NCI-H345 (cell line): ENCODE measurements at places on chromosomes 5 and 9.
A peak's percentile ranks its signal among the peaks of the same experiment; 100 is the strongest.

GRCh38 chr5:44603496-44604272 is 205.1 kb upstream of the MRPS30 start:
- no peak for DNase-seq

DNA sequence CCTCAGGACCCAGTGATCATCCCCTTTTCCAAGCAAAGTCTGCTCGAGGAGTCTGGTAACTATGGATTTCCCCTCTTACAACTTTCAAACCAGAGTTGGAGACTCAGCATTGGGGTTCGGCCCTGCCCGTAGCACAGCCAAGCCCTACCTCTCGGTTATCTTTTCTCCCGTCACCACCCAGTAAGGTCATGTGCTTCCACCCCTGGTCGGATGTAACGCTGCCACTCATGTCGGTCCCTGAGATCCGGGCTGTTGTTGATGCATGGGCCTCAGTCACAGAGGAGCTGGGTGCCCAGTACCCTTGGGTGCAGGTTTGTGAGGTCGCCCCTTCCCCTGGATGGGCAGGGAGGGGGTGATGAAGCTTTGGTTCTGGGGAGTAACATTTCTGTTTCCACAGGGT is 1.2 kb downstream of the GALT start:
- no peak for DNase-seq

- DNase-seq = peak; percentile 1
These were observed 184.8 kb downstream of the KIAA0825 start for GRCh38 chr5:94433397-94434163.

- no peak for DNase-seq
These were observed 3.6 kb downstream of the FBXO38 start for GRCh38 chr5:148387325-148387724.

DNA sequence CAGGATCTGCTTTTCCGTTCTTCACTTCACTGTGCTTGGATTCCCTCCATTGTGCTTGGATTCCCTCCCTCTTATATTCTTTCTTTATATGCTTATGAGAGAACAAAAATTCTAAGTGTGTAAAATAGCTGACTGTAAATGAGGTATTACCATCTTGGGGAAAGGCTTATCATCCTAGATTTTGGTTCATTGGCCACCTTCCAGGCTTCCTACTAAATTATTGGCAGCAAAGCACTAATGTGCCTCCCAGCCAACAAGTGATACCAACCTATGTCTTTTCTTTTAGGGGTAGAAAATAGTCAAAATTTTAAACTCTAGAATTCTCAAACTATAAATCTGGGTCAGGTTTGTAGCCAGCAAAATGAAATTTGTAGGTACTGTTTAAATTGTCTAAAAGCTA is 52.7 kb downstream of the NDUFAF2 start:
- DNase-seq = no peak

GRCh38 chr9:35729101-35729500 is 2.9 kb downstream of the TLN1 start:
- DNase-seq = no peak

GRCh38 chr9:101592788-101593187 is 2.0 kb downstream of the PPP3R2 start:
- DNase-seq = no peak

DNA sequence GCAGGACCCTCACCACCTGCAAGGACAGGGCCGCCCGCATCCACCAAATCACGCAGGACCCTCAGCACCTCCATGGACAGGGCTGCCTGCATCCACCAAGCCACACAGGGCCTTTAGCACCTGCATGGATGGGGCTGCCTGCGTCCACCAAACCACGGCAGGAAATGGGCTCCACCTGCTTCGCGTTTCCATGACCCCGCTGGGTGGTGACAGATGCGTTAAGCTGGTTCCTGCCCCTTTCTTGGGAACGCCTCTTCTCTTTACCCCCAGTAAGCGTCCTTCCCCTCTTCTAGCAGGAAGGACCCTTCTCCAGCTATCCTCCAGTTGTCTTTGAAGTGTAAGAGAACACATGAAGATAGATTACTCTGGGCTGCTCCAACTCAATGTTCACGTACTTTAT is 13.5 kb downstream of the FBP1 start:
- DNase-seq = no peak

DNA sequence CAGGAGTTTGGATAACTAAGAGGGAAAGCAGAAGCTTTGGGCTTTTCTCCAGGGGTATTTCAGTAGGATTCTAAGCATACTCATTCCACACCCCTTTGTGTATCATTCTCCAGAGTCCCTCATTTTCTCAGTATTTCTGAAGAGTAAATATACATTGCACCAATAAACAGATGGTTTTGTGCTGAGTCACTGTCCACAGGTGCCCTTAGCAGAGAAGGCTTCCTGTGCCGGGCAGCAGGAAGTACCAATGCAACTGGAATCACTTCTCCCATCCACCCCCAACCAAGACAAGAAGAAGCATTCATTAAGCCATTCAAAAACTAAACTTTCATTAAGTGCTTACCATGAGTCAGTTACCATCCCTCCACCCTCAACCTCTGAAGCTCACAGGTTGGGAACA is 3.6 kb upstream of the CCNJL start:
- DNase-seq = peak; percentile 14

- no peak for DNase-seq
These were observed 5.9 kb upstream of the PRKACG start for GRCh38 chr9:69019808-69020207.

DNA sequence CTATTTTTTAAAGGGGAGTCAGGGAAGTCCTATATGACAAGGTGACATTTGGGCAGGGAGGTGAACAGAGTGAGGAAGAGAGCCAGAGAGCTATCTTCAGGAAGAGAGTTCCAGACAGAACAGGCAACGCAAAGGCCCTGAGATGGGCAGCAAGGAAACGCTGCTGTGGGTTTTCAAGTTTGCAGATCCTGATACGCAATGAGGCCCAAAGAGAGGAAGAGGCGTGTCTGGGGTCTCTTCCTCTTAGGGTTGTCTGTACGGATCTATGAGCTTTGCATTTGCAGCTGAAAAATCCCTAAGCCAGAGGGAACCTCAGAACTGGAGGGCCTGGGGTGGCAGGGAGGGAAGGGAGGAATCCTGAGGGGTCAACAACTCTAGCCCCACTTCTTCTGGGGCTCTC is 13.6 kb downstream of the FAT2 start:
- no peak for DNase-seq

GRCh38 chr5:50763846-50764245 is 97.4 kb downstream of the PARP8 start:
- no peak for DNase-seq

- DNase-seq = peak; percentile 21
These were observed 1.2 kb downstream of the PRRT1B start for GRCh38 chr9:131546336-131547084.

GRCh38 chr9:97559111-97559514 is 57.6 kb downstream of the TMOD1 start:
- no peak for DNase-seq

- no peak for DNase-seq
These were observed 24.4 kb downstream of the HNRNPH1 start for GRCh38 chr5:179599100-179599499.

- DNase-seq = no peak
These were observed 291.6 kb upstream of the C9orf72 start for GRCh38 chr9:27864644-27865438.

DNA sequence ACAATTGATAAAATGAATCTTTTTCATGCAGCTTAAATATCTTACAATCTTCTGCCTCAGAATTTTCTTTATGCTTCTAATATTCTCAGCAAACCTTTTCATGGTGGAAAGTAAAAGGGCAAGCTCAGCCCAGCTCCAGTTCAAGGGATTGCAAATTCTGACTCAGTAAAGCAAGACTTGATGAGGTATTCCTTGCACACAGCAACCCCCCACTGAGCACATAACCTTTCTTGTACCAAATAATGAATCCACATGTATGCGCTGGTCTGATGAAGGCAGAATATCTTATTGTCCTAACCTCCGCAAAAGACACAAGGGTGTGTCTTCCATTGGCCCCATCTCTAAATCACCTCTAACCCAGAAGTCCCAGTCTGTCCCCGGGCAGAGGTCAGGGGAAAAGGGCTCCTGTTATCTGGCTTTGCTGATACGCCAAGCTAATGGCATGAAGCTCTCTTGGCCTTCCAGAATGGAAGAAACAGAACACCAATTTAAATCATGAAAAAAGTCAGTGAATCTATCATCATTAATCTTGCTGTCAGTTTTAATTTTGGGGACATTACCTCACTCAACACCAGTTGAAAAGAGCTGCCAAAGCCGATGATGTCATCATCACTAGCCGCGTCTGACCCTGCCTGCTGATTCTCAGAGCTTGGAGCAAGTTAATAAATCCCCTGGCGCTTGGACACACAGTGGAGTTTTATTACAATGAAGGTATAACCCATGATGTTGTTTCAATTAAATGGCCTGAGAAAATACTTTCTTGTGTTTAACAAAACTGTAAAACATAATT is 592.5 kb upstream of the CLINT1 start:
- DNase-seq = no peak

DNA sequence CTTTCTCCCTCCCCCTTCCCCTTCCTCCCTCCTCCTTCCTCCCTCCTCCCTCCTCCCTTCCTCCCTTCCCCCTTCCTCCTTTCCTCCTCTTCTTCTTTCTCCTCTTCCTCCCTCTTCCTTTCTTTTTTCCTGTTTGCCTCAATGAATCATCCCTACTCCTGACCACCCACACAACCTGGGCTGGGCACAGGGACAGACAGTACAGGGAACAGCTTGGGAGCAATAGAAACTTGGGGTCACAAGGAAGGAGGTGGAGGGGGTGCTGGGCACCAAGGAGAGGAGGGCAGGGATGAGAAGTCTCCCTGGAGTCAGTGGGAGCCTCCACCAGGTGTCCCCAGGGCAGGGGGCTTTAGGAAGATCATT is 5.0 kb downstream of the TTC16 start:
- DNase-seq = no peak

GRCh38 chr5:169615561-169615960 is 21.5 kb upstream of the DOCK2 start:
- no peak for DNase-seq

DNA sequence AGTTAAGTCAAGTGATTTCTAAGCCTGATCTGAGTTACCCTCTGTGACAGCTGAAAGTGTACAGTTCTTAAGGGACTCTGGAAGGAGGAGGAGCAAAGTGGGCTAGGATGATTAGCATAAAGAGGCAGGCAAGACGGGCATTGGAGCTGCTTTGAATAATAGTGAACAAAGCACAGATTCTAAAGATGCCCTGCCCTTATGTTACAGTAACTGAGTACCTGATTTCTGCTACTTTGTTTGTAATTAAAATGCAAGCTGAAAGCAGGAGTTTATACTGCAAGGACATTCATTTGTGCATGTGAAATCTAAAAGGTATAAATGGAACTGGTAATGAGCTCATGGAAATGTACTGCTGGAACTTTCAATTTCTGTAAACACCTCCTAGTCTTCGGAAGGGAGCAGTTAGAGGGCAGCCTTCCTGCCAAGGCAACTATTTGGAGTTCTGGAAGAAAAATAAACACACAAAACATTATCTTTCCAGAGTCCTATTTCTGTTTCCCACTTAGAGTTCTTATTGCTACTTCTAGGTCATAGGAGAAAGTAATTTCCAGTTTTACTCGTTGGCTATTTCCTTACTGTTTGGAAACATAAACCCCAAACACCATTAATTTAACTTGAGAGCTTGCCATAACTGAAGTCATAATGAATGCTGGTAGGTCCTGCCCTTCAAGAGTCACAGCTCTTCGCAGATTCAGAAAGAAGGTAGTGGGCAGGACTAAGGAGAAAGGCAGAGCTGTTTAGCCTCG is at the start of gene RANBP3L:
Gene RANBP3L, minus strand, starts transcription at position 45 of the 746 bp plus-strand sequence. CDS start 486 bp downstream, outside the sequence.
- no peak for DNase-seq

- no peak for DNase-seq
These were observed 48.4 kb downstream of the SECISBP2 start for GRCh38 chr9:89366711-89367110.

- no peak for DNase-seq
These were observed 6.2 kb upstream of the SPINK4 start for GRCh38 chr9:33233626-33234342.

DNA sequence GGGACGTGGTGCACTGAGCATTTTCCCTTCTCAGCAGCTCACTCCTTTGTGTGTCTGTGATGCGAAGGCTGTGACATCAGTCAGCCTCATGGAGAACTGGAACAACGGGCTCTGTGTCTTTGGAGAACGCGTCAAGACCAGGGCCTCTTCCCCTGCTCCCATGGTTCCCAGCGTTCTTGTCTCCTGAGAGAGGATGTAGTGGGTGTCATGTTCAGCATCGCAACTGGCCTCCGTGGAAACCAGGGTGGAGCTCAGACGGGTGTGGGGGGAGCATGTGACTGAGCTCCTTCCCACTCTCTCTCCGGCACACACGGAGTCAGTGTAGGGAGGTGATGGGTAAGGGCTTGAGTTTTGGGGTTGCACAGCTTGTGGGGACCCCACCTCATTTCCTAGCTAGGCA is 59.7 kb downstream of the TENT4A start:
- DNase-seq = peak; percentile 65

DNA sequence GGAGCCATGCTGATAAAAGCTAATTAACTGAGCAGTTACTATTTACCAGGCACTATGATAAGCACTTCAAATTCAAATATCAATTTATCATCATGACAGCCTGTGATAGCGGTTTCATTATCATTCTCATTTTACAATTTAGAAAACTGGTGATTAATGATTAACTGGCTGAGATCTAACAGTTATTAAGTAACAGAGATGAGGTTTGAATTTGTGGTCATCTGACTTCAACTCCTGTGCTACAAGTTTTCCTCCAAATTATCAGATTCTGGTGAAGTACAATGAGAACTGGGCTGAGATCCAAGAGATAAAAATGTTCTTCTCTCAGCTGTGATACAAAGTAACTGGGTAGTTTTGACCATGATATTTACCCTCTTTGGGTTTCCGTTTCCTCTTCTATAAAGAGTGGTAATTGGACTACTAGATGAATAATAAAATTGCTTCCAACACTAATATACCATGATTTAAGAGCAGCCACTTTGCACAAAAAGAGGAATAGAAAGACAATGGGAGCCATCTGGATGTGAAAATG is 74.5 kb upstream of the CCNG1 start:
- no peak for DNase-seq

DNA sequence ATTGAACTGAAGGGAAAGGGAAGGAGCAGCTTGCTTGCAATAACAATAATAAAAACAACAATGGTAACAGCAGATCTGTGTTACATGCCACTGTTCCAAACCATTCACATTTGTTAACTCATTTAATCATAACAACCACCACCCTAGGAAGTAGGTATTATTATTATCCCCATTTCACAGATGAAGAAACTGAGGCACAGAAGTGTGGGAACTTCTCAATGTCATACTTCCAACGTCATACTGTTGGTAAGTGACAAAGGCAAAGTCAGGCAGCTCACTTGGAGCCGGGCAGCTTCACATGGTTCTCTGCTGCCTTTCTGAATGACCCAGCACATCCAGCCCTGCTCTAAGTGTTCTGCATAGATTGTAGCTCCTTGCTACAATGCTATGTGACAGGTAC is 72.6 kb downstream of the FOXD1 start:
- no peak for DNase-seq

- peak; percentile 55 for DNase-seq
These were observed 106.0 kb downstream of the PHF2 start for GRCh38 chr9:93682155-93682968.

- no peak for DNase-seq
These were observed 117.7 kb downstream of the GAS1 start for GRCh38 chr9:86829496-86830046.
